ENCODE measurements at places on chromosomes 3 and 15.

DNA sequence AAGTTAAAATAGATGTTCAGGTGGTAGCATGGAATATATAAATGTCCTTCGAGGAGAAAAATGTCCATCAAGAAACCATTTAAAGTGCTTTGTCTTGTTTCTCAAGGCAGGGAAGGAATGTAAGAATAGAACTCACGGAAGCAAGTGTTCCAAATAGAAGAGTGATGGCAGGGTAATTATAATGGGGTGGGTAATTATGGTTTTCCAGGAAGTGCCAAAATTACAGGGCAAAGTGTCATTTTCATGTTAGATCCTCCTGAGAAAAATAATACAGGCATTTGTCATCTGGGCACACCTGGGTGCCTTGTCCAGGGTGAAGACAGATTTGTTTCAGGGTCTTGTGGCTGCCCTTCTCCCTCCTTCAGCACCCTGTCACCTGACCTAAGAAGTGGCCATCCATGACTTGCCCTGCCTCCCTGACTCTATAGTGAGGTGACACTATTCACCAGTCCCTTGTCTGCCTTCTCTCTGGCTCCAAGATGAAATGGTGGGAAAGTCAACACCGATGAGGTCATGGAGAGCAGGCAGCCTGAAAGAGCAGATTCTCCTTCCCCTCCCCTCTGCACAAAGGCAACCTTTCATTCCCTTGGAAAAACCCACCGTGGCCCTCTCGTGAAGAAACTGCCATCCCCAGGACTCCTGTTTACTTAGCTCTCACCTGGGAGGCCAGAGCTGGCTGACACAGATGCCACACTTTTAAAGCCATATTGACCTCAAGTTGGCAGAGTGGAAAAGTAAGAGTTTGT lies 45.1 kb upstream of the AMOTL2 start:
- no peak for DNase-seq

GRCh38 chr15:99202176-99202552 lies 47.2 kb downstream of the TTC23 start:
- no peak for DNase-seq

- no peak for DNase-seq
Measured at GRCh38 chr3:20905210-20905805, 719.3 kb upstream of the SGO1 start.

GRCh38 chr3:177084616-177085015 lies 112.7 kb downstream of the TBL1XR1 start:
- no peak for DNase-seq

DNA sequence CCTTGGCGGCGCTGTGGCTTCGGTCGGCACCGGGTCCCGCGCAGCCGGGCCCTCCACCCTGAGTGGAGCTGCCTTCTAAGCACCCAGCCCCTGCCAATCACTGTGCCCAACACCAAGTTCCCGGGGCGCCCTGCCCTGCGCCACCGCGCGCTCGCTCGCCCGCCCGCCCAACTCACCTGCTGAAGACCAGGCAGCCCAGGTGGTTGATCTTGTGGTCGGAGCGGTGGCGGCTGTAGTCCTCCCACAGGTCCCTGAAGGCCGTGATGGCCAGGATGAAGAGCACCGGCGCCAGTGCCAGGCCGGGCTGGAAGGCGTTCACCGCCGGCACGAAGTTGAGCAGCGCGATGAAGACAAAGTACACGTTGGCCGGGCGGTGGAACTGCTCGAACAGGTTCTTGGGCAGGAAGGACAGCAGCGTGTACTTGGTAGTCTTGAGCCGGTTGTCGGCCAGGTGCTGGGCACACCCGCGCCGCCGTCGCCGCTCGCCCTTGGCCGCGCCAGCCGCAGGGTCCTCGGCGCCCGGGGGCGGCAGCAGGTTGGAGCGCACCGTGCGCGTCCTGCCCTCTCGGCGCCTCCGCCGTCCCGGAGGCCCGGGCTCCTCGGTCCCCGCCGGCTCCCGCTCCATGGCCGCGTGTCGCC lies 536 bp downstream of the ATP10A start:
- peak; percentile 48 for DNase-seq

DNA sequence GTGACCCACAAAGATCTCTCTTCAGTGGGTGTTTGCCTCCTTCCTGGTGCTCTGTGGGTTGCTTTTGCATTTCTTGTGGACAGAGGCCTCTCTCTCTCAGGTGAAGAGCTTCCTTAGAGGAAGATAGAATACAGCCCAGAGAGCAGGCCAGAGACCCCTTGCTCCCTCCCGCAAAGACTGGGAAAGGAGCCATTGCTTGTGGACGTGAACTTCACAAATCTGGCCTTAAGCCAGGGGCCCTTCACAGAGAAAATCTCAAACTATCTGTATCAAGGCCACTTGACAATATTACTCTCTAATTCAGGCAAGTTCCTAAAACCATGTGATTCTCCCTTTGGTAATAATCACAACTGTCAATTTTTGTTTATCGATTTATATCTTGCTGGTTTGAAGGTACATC lies 30.4 kb upstream of the CLK3 start:
- no peak for DNase-seq

DNA sequence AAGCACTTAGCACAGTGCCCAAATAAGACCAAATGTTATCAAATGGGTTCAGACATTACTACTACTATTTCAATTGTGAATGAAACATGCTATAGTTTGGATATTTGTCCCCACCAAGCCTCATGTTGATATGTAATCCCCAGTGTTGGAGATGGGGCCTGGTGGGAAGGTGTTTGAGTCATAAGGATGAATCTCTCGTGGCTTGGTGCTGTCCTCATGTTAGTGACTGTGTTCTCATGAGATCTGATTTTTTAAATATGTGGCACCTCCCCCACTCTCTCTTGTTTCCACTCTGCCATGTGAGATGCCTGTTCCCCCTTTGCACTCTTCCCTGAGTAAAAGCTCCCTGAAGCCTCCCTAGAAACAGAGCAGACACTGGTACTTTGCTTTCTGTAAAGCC lies 148.7 kb upstream of the TGFBR2 start:
- DNase-seq = no peak

DNA sequence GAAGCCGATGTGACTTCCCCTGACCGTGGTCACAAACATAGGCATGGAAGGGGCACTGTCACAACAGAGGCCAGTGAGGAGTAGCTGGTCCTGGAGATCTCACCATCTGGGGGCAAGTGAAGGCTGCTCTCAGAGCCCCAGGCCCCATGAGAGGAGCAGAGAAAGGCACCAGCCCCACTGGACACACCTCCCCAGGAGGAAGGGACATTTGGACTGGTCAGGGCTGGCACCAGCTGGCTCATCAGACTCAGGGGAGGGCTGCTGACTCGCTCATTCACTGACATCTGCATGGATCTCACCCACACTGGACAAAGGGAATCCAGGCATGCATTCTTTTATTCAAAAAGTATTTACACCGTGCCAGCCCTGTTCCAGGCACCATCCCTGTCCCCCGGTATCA lies 26.8 kb downstream of the ESYT3 start:
- DNase-seq = no peak

- DNase-seq = peak; percentile 80
Measured at GRCh38 chr15:40593588-40594428, at the start of gene KNL1. Gene KNL1 (plus strand): TSS chr15:40594249. CDS start chr15:40602932, 8,683 bp downstream.

DNA sequence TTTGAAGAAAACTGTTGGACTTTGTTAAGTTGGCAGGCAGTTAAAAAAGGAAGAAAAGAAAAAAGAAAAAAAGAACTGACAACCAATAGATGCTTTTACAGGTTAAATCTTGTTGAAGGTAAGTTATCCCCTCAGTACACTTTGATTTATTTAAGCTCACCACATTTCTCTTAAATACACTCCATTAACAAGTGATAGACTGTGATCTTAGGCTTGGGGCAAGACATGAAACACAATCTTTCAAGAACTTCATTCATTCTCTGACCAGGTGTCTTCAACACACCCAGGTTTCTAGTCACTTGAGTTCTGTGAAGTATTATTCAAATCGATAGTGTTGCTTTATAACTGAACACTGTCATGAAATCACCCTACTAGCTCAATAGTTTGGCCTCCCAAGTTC lies 751.9 kb downstream of the ROBO1 start:
- no peak for DNase-seq

GRCh38 chr3:66411961-66412887 lies 88.6 kb downstream of the LRIG1 start:
- DNase-seq = no peak

DNA sequence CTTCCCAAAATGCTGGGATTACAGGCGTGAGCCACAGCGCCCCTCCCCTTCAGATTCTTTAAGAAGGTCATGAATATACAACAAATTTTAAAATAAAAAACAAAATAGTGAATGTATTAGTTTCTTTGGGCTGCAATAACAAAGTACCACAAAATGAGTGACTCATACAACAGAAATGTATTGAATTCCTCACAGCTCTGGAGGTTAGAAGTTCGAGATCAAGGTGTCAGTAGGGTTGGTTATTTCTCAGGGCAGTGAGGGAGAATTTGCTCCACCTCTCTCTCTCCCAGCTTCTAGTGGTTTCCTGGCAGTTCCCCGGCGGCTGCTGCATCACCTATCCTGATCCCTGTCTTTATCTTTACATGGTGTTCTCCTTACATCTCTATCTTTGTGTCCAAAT lies 804.0 kb downstream of the ROBO1 start:
- DNase-seq = no peak

GRCh38 chr3:168517249-168518071 lies 421.7 kb upstream of the GOLIM4 start:
- DNase-seq = no peak

- no peak for DNase-seq
Measured at GRCh38 chr3:90091549-90091948, 984.1 kb downstream of the EPHA3 start.

DNA sequence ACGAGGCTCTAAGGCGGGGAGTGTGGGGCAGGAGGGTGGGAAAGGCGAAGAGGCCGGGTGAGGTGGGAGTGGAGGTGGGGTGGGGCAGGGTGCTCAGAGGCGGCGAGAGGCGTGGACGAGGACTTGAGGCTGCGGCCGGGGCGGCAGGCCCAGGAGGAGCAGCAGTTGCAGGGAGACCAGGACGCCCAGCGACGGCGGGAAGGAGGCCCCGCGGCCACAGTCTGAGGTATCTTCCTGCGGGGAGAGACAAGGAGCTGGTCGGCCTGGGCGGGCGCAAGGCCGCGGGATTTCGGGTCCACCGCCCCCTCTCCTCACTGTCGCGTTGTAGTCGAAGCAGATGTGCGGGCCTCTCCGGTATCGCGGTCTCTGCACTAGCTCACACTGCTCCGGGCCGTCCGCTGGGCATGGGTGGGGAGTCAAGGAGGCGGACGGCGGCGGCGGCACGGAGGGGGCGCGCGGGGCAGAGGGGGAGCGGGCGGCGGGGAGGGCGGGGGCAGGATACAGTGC lies 5.3 kb upstream of the TMEM115 start:
- no peak for DNase-seq

DNA sequence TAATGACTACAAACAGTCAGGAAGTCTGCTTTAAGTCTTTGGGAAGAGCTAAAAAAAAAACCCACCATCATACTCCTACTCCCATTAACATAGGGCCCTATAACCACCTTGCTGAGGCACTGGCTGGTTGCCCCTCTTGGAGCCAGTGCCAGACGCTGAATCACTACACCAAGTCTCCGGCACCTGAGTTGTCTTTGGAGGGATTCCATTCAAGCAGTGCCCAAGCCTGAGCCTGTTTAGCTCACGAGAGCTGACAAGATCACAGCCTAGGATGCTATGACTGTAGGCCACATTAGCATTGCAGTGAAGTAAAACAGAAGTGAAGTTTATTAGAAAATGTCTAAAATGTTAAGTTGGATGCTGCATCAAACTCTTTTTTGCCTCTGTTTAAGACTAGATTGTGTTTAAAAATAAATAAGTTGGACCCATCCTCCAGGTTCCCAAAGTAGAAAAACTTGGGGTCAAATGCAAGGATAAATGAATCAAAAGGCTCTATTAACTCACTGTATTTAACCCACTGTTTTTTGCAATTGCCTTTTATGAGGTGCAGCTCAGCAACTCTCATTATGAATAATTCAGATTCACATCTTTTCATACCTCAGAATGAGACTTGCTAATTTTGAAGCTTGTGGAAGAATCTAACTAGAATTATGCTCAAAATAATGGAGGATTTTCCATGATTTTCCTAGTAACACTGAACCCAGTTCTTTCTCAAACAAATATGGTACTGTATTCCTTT lies 461.9 kb downstream of the FOXP1 start:
- no peak for DNase-seq

GRCh38 chr15:64619880-64620839 lies 155.2 kb downstream of the RBPMS2 start:
- DNase-seq = no peak

- no peak for DNase-seq
Measured at GRCh38 chr3:130950641-130951040, 56.8 kb downstream of the ATP2C1 start.

GRCh38 chr3:67294341-67294740 lies 296.2 kb downstream of the KBTBD8 start:
- DNase-seq = no peak

DNA sequence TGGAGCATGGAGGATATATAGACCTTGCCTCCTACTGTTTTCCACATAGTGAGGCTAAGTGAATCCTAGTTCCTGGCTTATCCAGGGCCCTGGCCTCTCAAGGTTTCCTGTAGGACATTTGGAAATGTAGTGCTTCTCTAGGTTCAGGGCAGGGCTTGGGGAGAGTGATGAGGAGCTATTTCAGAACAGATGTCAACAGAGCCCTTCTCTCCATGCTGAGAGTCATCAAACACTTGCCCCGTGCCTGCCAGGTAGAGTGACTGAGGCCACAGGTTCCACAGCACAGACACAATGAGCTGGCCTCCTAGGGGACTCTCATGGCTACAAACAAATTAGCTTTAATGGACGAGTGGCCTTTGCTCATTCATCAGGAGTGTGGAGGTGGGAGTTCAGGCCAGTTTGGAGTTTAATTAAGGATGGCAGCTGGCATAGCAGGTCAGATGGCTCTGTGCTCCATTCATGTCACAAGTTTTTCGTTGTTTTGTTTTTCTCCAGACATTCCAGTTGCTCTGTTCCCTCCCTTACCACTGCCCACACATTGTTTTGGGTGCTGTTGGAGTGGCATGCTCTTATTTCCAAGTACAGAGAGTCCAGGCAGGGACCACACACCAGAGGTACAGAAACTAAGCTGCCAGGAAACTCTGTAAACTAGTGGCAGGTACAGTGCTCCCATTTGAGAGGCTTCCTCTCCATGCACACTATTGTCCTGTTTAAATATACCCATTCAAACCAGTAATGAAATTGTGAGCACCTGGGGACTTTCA lies 189.8 kb downstream of the RYR3 start:
- no peak for DNase-seq

GRCh38 chr15:43105077-43105736 lies 631 bp downstream of the UBR1 start:
- peak; percentile 19 for DNase-seq

DNA sequence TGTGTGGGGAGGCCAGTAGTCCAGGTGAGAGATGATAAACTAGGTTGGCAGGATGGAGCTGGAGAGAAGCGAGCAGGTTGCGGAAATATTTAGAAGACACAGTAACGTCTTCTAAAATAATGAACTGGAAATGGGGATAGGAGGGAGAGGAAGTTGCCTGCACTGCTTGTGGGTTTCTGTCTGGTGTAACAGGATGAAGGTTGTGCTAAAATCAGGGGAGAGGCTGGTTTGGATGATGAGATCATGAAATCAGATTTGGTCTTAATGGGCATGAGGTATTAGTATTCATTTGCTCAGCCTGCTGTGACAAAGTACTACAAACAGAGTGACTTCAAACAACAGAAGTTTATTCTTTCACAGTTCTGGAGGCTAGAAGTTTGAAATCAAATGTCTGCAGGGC lies 32.1 kb upstream of the TNFAIP8L3 start:
- DNase-seq = no peak

Data from T-cell (primary cell).